ENCODE measurements at places on chromosomes 1 and 21.
A peak's percentile ranks its signal among the peaks of the same experiment; 100 is the strongest.

GRCh38 chr1:53543778-53544695 lies 84.8 kb downstream of the DMRTB1 start:
- DNase-seq: no peak

DNA sequence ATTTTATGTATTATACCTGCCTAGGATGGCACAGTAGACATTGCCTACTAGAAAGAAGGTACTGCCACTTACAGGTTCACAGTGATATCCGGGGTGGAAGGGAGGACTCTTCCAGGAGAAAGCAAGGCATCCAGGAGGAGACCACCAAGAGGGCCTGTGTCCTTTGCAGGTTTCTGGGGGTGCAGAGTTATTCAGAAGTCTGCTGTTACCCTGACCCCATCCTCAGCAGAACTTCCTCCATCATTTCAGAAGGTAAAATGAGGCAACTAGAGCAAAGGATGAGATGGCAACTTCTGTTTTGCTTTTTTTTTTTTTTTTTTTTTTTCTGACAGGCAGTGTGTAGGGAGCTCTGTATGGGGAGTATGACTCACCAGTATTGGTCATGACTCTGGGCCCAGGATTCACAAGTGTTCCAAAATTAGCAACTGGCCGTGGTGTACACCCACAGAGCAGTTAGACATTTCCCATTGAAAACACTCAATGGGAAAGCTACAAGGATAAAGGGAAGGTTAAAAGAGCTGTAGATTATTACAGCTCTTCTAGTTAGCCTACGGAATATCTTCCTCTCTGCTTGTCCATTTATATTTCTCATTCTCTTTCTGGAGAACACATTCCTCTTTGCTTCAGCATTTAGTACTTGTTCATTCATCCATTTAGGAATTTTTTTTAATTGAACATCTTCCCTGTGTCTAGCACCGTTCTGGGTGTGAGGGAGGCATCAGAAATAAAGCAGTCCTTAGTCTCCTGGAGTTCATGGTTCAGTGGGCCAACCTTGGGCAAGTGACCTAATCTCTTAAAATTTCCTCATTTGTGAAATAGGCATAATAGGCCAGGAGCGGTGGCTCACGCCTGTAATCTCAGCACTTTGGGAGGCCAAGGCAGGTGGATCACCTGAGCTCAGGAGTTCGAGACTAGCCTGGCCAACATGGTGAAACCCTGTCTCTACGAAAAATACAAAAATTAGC lies 50.5 kb upstream of the PPP2R5A start:
- no peak for DNase-seq

- DNase-seq: no peak
Measured at GRCh38 chr1:187153047-187153446, 324.3 kb downstream of the PLA2G4A start.

DNA sequence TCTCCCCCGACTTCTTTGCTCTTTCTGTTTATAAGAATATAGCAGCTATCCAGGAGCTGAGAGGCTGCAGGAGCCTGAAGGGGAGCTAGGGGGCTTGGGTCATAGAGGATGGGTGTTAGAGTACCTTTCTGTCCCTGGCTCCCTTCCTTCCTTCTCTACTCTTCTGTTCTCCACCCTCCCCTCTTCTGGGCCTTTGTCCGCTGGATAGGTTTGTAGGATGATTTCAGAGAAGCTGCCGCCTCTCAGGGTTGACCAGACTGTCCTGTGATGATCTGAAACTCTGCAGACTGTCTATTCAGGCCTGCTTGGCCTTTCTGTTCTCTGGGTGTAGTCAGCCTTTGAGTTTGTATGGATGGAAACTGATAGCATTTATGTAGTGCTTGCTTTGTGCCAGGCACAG lies 26.3 kb downstream of the PPFIA4 start:
- DNase-seq: no peak

GRCh38 chr1:56056438-56057287 lies 522.7 kb downstream of the PLPP3 start:
- no peak for DNase-seq

- peak; percentile 6 for DNase-seq
Measured at GRCh38 chr1:66331658-66332547, 202.1 kb upstream of the SGIP1 start.

- no peak for DNase-seq
Measured at GRCh38 chr1:161782886-161783285, 16.8 kb downstream of the ATF6 start.

- no peak for DNase-seq
Measured at GRCh38 chr21:37799211-37800056, 116.8 kb downstream of the KCNJ6 start.

GRCh38 chr1:226510453-226510852 lies 38.1 kb upstream of the STUM start:
- no peak for DNase-seq

GRCh38 chr1:94329986-94330385 lies 88.2 kb upstream of the ABCD3 start:
- DNase-seq: no peak

- DNase-seq: peak; percentile 9
Measured at GRCh38 chr1:32924881-32925344, 23.7 kb upstream of the TMEM54 start.

DNA sequence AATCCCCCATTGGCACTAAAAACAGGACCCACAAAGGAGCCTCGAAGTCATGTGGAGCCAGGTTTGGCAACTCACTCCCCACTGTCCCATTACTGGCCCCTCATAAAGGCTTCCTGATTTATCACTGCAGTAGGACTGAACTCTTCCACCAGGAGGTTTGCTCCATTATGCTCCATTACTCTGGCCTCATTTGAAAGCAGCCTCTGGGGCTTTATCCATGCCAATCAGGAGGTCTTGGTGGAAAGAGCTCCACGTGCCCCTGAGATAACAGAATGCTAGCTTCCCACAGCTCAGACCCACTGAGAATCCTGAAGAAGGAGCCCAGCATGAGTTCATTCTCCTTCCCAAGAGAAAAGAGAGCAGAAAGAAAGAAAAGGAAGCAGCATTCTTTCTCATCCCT lies 76.4 kb downstream of the HIVEP3 start:
- no peak for DNase-seq

- DNase-seq: no peak
Measured at GRCh38 chr1:226697151-226697928, 41.7 kb downstream of the ITPKB start.

DNA sequence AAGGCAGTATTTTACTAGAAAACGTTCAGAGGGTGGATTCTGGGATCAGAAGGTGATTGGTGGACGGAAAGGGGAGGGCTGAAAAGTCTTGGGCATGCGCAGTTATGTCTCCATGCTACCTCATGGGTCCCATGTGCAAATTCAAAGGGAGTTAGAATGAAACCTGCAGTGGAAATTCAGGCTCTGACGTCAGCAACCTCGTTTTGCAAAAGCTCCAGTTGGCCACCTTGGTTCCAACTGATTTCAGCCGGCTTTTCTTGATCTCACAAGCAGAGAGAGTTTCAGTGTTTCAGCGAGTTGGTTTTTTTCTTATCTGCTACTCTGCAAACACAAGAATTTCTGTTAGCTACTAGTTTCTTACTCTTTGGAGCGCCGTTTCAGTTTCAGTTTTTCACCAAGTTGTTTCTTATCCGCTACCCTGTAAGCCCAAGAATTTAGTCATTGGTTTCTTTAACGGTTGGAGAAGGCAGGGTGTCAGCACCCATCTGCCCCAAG lies 69.8 kb upstream of the PGBD5 start:
- DNase-seq: no peak

GRCh38 chr1:200429221-200429751 lies 19.4 kb upstream of the ZNF281 start:
- DNase-seq: no peak

- DNase-seq: no peak
Measured at GRCh38 chr1:33248244-33248643, 8.0 kb upstream of the ZNF362 start.

DNA sequence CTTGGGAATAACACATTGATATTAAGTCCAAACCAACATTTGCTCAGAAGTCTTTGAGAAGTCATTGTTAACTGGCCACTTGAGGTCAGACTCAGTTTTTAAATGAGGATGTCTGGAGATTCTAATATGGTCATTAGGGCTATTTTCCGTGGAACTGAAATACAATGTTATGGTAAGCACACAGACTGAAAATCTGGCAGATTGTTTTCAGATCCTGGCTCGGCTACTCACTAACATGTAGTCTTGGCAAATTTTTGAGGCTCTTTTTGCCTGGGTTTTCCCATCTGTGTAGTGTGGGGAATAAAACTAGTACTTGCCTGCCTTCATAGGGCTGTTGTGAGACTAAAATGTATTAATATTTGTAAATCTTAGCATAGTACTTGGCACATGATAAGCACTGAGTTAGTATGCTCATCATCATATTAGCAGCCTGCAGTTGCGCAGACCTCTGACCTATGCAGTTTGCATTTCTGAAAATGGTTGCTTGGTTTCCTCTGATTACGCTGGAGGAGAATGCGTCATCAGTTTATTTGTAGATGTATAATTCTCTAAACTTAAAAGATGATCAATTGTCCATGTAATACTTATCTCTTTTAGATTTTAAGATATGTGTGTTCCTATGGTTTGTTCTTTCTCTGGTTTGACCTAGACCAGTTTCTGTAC lies 100.8 kb downstream of the C1orf21 start:
- no peak for DNase-seq

DNA sequence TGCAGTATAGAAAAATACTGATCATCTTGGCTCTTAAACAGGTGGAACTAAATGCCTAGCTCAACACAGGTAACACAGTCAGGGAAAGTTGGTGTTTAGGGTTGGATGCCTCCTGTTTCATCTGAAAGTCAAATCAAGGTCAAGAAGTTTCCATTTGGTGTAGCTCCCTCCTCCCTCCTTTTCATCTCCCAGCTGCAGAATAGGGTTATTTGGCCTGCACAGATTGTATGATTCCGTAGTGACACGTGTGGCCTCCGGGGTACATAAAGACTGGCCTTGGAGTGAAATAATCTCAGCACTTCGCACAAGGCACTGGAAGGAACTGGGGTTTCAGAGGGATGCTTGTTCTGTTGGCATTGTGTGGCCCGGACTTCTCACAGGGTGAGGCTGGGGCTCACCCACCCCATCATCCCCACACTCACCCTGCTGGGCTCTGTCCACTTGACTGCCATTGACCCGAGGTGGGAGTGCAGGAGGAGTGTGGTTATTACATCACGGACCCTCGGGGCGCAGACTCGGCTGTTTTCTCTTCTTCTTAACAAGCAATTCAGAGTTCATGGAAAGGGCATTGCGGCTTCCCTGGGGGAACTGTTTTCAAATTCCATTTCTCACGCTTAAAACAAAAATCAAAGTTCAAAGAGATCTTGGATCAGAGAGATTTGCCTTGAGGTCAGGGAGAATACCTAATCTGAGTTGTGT lies 18.4 kb downstream of the IGSF5 start:
- DNase-seq: no peak

DNA sequence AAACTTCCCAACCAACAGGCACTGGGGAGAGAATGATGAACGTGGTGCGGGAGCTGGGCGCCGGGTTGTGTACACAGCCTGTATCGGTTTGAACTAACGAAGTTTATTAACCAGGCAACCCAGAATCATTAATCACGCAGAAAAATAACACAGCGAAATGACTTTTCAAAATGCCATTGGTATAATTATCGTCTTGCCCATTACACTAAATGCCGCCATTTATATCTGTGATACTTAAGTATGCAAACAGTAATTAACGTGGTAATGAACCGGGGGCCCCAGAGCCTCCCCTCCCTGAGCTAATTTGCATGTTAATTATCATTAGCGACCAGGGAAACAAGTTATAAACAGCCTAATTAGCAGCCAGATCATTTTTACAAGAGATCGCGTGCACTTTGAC lies 5.1 kb upstream of the TTC34 start:
- peak; percentile 2 for DNase-seq

GRCh38 chr1:230905733-230906132 lies 37.4 kb upstream of the C1orf198 start:
- no peak for DNase-seq

DNA sequence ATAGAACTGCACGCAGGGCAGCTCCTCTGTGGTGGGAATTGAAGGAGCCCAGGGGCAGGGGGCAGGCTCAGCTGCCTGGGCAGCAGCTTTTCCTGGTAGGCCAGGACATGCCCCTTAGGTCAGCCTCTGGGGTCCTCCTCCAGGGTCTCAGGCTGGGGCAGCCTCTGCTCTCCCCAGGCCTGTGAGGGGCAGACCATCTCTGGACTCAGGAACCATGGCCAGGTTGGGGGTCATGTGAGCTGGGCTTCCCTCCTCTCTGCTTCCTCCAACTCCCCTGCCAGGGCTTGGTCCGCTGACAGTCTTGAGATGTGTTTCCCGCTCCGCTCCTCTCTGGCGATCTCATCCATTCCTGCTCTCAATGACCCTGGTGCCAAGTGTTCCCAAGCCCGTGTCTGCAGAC lies 5.7 kb downstream of the C1orf210 start:
- DNase-seq: no peak

GRCh38 chr1:14903922-14904321 lies 249.6 kb upstream of the TMEM51 start:
- DNase-seq: no peak

DNA sequence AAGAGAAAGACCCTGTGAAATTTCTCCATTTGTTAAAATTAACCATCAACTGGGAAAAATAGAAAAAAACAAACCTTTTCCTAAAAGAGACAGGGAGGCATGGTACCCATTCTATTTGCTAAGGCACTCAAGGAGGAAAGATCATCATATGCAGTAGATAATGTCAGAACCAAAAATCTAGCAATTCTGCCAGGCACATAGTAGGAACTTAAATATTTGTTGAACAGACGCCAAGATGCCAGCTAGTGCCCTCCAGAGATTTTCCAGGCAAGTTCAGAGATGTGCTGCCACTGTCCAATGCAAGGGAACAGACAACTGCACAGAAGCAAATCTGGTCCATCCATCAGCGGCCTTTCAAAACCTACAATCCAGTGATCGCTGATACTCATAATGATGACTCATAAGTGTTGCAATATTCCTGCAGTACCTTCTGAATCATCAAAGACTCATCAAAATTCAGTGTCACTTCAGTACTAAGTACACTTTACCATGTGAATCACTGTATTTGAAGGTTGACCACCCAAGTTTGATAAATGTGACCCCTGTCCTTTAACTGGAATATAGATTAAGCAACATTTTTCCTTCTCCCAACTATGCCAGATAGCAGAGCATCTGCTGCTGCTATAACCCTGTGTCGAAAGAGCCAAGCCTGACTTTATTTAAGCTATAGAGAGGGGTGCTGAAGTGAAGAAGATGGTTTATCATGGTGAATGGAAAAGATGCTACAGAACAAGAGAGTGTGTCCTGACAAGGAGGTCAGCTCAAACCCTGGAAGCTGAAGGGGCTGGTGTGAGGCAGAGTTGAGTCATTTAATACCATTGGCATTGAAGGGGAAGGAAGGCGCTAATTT lies 99.1 kb downstream of the MT1HL1 start:
- DNase-seq: no peak

GRCh38 chr1:186648613-186649012 lies 31.6 kb downstream of the PTGS2 start:
- DNase-seq: no peak

- DNase-seq: no peak
Measured at GRCh38 chr1:175443332-175443731, 250.8 kb upstream of the KIAA0040 start.

DNA sequence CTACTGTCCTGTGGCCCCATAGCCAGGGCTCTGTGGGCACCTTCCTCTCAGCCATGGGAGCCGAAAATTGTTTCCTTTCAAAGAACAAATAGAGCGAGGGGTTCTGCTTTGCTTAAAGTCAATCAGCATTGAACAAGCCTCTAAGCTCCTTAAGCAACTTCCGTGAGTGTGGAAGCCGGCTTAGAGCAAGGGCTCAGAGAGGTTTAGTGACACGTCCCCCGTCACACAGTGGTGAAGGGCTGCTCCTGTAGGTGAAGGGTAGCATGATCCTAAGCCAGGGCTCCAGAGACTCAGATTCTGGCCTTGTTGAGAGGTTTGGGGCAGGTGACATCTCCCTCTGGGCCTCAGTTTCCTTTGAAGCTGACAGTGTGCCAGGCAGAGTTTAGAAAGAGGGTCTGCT lies 94.0 kb upstream of the WNT4 start:
- DNase-seq: no peak

Measured in NCI-H1417 (cell line).